ENCODE measurements at places on chromosomes 7 and 10.
A peak's percentile ranks its signal among the peaks of the same experiment; 100 is the strongest.

DNA sequence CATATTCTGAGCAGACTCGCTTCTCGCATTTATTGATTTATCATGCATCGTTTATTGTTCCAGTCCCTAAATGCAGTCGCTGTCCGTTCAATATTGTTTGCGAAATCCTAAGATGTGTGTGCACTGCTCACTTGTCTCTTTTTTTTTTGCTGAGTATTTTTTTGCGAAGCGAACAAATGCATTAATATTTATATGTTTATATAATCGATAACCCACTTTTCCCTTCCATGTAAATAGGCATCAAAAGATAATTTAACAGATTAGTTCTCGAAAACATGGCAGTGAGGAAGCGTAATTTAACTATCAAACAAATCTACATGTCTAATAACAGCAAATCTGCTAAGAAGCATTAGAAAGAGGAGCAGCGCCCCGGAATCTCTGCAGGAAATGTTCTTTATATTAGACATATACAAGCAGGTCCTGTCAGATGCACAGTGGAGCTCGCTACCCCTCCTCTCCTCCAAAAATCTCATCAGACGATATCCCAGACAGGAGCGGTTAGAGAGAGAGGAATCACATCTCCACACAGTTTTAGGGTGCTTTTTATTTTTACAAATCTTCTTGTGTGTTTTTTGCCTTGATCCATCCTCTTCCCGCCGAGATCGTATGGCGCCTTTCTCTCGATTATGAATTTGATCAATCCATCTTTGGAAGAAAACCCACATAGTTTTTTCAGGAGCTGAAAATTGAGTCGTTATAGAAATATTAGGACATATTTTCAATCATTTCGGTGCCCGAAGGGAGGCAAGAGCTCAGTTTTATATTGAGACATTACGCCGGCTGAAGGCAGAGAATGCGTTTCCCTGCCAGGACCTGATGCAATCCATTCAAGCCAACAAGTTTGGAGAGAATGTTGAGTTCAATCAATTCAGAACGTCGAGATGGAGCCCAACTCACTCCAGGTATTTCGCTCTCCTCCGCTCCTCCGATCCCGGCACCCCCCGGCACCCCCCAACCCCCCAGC is at the start of gene ARID5B:
Gene ARID5B (plus strand): TSS at position 871 of the 964 bp plus-strand sequence. CDS start 11 bp downstream, at position 882.
- peak; percentile 35 for DNase-seq

GRCh38 chr10:100571084-100571856 is 35.5 kb downstream of the HIF1AN start:
- no peak for DNase-seq

- DNase-seq = no peak
Observed at GRCh38 chr10:103640436-103641181, 147.1 kb downstream of the NEURL1 start.

- DNase-seq = no peak
Observed at GRCh38 chr7:134632937-134633540, 13.6 kb upstream of the BPGM start.

- no peak for DNase-seq
Observed at GRCh38 chr10:89789188-89789877, 87.9 kb downstream of the KIF20B start.

GRCh38 chr7:100275120-100275519 is 32.4 kb upstream of the SPDYE3 start:
- no peak for DNase-seq

- DNase-seq = no peak
Observed at GRCh38 chr7:131320603-131321002, 7.1 kb upstream of the MKLN1 start.

- DNase-seq = no peak
Observed at GRCh38 chr7:88628363-88629085, 131.0 kb upstream of the ZNF804B start.

DNA sequence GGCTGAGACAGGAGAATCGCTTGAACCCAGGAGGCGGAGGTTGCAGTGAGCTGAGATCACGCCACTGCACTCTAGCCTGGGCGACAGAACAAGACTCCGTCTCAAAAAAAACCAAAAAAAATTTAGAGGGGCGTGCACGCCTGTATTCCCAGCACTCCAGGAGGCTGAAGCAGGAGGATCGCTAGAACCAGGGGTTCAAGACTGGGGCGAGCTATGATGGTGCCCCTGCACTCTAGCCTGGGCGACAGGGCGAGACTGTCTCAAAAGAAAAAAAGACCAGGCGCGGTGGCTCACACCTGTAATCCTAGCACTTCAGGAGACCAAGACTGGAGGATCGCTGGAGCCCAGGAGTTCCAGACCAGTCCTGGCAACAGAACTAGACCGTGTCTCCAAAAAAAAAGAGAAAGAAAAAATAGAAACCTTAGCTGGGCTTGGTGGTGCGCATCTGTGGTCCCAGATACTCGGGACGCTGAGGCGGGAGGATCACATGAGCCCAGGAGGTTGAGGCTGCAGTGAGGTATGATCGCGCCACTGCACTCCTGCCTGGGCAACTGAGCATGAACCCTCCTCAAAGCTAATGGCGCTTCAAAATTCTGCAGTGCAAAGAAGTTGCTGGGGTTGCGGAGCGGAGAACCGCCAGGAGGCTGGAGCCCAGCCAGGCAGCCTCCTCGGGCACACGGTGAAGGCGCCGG is 382 bp upstream of the MBLAC1 start:
- DNase-seq = no peak

- no peak for DNase-seq
Observed at GRCh38 chr10:81969136-81969535, 94.1 kb downstream of the NRG3 start.

GRCh38 chr10:63521416-63522276 is 445 bp downstream of the REEP3 start:
- DNase-seq = peak; percentile 39

GRCh38 chr7:2978408-2978807 is 65.3 kb downstream of the CARD11 start:
- DNase-seq = no peak

GRCh38 chr10:89158446-89158845 is 48.7 kb downstream of the CH25H start:
- DNase-seq = no peak

DNA sequence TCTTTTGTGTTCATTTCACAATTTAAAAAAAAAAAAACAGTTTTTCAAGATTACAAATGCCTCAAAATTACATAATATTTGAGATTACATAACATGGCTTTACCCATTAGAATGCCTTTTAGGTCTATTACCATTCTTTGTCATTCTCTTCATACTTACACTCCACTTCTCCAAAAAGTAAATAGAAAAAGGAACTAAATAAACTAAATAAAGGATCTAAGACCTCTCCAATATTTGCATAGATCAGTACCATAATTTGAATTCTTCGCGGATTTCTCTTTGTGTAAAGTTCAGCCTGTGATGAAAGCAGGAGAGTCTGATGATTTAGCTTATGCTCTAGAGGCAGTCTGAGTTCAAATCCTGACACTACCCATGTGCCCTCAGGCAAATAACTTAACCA is 56.4 kb upstream of the C1GALT1 start:
- no peak for DNase-seq

DNA sequence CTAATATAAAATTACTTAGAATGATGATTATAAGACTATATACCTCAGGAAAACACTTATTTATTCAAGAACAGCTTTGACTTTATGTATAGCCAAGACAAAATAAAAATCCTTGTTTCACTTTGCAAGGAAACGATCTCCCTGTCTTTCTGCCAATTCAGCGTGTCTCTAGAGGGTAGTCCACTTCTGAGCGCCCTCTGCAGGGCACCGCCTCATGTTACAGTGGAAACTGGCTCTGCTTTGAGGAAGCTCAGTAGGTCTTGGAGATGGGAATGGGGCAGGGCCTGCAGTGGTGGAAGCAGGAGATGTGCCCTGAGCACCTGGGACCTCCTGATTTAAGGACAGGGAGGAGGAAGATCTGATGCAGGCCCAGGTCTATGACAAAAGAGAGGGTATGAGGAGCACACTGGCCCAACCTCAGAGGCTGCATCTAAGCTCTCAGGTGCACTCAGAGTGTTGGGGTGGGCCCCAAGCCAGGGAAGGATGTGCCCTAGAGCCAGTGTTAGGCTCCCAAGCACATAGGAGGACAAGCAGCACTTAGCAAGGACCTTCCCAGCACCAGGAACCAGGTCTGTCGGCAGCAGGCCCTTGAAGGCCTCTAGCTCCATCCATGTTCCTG is 481.0 kb downstream of the TNS3 start:
- no peak for DNase-seq

- no peak for DNase-seq
Observed at GRCh38 chr10:109587366-109587765, 335.9 kb downstream of the XPNPEP1 start.

- no peak for DNase-seq
Observed at GRCh38 chr10:621981-622740, 67.3 kb downstream of the DIP2C start.

DNA sequence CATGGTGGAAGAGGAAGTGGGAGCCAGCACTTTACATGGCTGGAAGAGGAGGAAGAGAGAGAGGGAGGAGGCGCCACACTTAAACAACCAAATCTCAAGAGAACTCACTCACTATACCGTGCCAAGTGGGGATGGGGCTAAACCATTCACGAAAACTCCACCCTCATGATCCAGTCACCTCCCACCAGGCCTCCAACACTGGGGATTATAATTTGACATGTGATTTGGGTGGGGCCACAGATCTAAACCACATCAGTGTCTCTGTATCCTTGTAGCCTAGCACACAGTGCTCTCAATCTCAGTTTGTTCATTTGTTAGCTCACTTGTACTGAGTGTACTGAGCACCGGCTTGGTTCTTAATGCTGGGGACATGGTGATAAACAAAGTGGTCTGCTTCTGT is 228.3 kb downstream of the BUB3 start:
- DNase-seq = no peak

GRCh38 chr10:100847440-100847839 is 65.3 kb upstream of the SLF2 start:
- no peak for DNase-seq

DNA sequence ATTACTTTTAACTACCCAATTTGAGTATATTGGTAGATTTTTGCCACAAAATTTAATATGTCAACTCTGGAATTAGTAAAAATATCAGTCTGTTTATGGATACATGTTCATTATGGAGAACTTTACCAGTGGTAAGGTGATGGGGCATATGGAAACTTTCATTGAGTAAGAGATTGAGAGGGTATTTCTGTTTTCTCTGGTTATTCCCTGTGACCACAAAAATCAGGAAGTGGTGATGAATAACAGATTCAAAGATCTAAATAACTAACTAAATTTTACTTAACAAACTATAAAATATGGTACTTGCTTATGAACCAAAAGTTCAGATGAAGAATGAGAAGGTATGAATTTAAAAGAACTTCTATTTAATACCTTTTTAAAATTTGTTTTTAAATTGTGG is 22.1 kb upstream of the STEAP4 start:
- DNase-seq = no peak

- no peak for DNase-seq
Observed at GRCh38 chr7:107108793-107109371, 59.9 kb upstream of the HBP1 start.

- DNase-seq = no peak
Observed at GRCh38 chr10:6301488-6302075, 98.8 kb downstream of the PFKFB3 start.

GRCh38 chr10:6218692-6219493 is 16.2 kb downstream of the PFKFB3 start:
- DNase-seq = peak; percentile 96

- no peak for DNase-seq
Observed at GRCh38 chr10:9535744-9536143, 1481.3 kb downstream of the GATA3 start.

- no peak for DNase-seq
Observed at GRCh38 chr10:56319386-56319785, 41.7 kb downstream of the ZWINT start.

DNA sequence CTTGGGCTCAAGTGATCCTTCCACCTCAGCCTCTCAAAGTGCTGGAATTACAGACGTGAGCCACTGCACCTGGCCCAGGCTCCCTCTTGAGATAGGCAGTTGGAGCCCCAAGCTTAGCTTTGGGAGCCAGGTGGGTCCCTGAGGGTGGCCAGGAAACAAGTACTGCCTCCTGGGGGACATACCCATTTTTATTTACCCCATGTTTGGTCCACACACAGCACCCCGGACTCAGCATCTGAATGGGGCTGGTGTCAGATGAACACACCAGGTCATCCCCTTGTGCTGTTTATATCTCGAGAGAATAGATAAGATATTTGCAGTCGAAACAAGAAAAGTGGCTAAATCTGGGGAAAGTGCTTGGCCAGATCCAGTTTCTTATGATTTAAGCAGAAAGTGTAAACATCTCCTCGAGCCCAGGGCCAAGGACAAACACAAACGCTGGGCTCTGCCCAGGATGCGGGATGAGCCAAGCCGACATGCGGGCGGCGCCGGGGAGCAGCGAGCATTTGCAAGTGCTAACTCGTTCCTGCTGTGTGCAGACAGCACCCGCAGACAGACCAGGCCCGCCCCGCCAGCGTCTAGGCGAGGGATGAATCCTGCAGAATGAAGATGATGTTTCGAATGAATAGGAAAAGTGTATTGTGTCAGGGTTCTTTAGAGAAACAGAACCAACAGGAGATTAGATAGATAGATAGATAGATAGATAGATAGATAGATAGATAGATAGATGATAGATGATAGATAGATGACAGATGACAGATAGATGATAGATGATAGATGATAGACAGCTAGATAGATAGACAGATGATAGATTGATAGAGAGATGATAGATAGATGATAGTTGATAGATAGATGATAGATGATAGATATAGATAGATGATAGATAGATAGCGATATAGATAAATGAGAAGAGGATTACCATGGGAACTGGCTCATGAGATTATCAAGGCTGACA is 44.4 kb upstream of the OCM2 start:
- no peak for DNase-seq

GRCh38 chr10:121171825-121172787 is 320.9 kb downstream of the WDR11 start:
- no peak for DNase-seq

GRCh38 chr10:11465406-11465805 is 146.0 kb downstream of the USP6NL start:
- DNase-seq = no peak

- DNase-seq = no peak
Observed at GRCh38 chr10:86091216-86091615, 275.4 kb downstream of the GRID1 start.

- no peak for DNase-seq
Observed at GRCh38 chr7:75889826-75890225, 11.0 kb downstream of the RHBDD2 start.

GRCh38 chr10:6012121-6012905 is 35.0 kb upstream of the IL15RA start:
- DNase-seq = no peak

DNA sequence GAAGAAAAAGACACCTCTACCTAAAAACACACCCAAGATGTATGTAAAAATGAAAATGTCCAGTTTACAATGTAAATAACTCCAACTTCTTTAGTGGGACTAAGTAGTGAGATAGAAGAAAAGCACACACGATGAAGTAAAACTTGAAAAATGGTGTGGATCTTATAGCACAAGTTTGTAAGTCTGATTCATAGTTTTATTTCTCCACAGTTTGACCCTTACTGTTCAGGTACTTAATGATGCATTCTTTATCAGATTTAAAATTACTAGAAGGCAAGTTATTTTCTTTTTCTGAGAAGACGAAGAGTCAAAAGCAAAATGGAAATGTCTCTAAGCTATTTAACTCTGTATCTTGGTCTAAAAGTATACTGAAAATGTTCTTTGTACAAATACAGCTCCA is 6.1 kb downstream of the NAMPT start:
- no peak for DNase-seq
